Inflammatory macrophage (primary cell): ENCODE measurements at places on chromosomes 11 and 22.

GRCh38 chr11:90288212-90288821 is 65.5 kb upstream of the CHORDC1 start:
- peak; percentile 27 for DNase-seq

GRCh38 chr11:84634309-84634708 is 992.8 kb downstream of the DLG2 start:
- DNase-seq = no peak

- DNase-seq = no peak
These were observed 821.1 kb downstream of the CNTN5 start for GRCh38 chr11:99841885-99842284.

- no peak for DNase-seq
These were observed 179.0 kb downstream of the SNX19 start for GRCh38 chr11:130737041-130737830.

- DNase-seq = no peak
These were observed 47.4 kb downstream of the RPS6KA4 start for GRCh38 chr11:64406221-64406946.

DNA sequence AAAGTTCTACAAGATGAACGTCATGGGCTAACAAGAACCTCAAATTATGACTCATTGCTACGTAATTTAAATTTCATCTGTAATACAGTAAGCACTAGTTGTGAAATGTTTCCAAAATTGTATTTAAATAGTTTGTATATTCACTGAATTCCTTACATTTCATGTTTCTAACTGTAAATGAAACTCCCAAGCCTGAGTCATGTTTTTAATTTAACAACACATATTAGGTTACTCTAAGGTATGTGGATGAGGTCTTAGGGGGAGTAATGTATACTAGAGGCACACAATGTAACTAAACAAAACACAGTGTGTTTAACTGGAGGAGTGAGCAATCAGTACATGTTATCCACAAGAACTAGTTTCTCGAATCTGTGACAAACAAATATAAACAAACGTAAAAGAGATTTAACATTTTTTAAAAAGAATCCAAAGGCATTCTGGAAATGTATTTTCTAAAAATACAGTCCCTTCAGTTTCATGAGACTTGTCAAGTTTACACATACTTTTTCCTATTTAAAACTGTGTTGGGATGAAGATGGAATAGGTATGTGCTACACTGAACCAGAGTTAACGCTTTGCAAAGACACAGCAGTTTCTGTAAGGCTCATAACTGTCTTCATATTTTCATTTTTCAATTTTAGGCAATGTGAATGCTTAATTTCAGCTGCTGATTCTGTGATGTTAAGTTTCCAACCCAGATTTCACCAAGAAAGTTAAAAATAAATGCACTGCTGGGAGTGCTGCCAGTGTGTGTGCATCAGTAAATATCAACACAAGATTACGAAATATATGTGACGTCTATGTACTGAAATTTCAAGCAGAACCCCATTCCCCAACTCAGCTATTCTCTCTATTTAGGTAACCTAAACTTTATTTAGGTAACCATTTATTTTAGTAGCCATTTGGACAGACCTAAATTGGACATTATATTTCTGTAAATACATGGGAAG is 52.6 kb downstream of the PITPNB start:
- DNase-seq = peak; percentile 20

DNA sequence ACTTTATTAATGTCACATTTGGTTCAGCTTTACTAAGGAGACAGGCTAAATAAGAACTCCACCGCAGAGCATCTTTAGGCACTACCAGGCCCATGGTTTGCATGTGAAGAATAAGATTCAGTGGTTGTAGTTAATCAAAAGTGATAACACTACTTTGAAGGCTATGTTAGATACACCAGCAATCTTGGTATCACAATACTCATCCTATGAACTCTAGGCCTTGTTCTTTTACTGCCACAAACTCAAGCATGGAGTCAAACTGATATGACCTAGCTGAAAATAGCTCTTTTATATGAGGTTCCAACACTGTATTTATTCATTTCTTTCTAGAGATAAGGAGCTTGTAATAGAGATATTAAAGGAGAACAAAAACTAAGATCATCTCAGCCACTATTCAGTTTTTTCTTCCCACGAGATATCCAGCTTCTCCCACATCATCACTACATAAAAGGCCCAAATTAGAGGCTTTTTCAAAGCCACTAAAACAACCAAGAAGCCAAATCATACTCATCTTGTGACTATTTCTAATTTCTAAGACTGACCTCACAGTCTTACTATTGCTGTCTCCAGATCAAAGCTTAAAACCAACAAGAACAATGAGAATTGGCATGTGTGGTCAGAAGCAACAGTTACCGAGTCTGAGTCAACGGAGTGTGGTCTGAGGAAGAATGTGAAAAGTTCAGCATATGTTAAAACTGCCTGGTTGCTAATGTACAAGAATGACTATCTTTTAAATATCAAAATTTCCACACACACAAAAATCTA is 25.1 kb upstream of the GUCY1A2 start:
- DNase-seq = peak; percentile 3

DNA sequence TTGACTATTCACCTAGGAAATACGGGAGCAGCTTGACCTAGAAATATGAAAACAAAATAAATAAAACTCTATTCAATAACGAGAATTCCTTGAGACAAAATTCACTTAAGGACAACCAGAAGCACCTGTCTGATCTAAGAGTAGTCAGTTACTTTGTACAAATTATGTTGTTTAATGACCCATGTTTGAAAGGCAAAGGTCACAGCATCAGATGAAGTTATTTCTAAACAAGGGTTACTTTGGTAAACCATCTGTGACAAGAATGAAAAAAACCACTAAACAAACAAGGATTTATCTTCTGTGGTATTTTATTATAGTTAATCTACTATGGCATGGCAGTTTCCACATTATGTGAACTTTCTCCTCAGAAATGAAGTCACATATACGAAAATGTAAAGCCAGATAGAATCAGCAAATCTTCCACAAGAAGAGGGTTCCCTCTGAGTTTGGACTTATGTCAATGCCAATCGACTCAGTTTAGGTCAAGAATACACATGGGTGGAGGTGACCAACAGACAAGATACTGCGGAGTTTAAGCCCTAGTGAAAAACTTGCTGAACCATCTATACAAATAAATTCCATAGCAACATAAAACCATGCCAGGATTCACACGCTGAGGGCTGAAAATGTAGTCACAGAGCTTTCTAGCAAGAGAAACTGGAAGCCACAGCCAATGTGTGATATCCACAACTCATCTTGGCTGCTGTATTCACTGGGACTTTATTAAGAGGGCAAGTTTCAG is 53.4 kb downstream of the NCAPD3 start:
- no peak for DNase-seq

DNA sequence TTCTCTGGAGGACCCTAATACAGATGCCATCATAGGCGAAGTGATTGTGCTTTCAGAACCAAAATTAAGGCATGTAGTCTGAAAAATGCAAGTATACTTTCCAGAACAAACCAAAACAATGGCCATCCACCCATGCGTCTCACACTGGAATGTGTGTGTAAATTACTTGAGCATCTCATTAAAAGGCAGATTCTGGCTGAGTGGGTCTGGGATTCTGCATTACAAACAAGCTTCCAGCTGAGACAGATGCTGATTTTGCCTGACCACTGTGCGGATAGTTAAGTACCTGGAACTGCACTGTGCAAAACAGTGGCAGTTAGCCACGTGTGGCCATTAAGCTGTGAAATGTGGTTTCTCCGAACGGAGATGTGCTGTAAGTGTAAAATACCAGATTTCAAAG is 26.2 kb downstream of the RRP7A start:
- DNase-seq = no peak

DNA sequence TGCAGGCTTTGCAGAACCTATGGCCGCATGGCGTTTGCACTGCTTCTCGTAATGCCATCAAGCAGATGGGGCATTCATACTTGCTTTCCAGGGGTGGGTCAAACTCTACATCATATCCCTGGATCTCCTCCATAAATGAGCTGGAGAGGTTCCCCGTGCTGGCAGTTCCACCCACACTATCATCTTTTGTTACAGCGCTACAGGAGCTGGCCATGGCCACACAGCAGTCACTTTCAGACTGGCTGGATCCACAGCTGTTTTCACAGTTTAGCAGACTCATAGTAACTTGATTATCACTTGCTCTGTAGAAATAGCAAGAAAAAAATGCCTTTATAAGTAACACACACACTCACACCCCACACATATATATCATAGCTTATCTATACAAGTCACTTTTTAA is 8.8 kb downstream of the TRAF6 start:
- peak; percentile 1 for DNase-seq

DNA sequence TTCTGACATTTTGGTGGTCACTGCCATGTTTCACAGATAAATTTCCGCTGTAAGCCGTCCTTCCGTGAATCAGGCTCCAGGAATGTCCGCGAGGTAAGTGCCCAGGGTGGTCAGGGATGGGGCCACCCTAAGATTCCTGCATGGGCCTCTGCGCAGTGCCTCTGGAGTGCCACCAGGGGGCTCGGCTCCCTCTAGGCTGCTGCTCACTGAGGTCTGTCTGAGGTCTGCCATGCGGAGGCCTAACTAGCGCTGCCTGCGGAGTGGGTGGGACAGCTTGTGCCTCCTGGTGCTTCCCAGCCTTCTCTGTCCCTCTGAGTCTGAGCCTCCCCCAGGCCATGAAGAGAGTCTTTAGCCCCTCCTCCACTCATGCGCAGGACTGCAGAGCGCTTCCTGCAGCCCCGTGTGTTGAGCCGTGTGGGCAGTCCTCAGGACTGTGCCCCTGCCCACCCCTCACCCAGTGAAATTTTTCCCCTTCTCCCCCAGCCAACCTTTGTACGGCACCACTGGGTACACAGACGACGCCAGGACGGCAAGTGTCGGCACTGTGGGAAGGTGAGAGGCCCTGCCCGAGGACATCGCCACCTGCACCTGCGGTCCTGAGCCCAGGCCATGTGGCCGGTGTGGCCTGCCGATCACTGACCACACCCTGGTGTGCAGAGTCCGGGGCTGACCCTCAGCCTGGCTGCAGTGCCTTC is 11.9 kb upstream of the MDK start:
- DNase-seq = peak; percentile 64

GRCh38 chr11:35619116-35619854 is 1.0 kb downstream of the FJX1 start:
- no peak for DNase-seq

- DNase-seq = no peak
These were observed 64.3 kb downstream of the BTG4 start for GRCh38 chr11:111447931-111448330.

DNA sequence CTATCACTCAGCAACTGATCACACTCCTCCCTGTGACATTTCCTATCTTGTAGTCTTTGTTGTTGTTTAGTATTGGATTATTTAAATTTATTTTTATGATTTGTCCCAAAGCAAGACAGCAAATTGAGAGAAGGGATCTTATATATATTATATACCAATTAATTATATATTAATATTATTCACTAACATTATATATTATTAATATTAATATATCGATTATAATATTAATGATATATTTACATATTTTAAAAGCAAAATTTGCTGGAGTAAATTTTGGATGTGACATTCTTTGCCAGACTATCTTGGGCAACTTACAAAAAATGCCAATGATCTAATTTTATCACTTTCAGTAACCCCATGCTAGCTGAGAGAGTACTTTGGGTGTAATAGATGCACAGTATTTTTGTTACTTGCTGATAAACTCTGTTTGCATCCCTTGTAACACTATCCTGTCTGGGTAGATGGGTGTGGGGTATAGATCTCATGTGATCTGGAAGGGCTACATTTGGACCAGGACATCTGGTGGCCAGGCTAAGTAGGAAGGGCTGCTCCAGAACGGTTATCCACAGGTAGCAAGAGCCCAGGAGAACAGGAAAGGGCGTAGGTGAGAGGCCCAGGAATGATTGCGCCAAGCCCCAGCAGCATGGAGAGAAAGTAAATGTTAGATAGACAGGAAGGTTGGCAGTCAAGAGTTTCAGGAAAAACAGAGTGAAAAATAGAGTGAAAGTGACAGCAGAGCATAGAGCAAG is 608.6 kb upstream of the KIRREL3 start:
- DNase-seq = no peak

GRCh38 chr11:34619062-34619516 is 1.8 kb upstream of the EHF start:
- peak; percentile 31 for DNase-seq

DNA sequence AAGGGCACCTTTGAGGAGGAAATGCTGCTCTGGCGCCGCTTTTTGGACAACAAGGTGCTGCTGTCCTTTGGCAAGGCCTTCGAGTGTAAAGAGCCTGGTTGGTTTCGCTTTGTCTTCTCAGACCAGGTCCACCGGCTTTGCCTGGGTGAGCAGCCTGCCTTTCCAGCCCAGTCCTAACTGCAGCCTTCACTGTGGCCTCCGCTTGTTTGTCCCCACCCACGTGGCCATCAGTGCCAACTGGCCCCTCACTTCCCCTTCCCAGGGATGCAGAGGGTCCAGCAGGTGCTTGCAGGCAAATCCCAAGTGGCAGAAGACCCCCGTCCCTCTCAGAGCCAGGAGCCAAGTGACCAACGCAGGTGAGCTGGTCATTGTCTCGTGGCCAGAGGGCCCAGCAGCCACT is 12.0 kb upstream of the EXT2 start:
- DNase-seq = no peak

DNA sequence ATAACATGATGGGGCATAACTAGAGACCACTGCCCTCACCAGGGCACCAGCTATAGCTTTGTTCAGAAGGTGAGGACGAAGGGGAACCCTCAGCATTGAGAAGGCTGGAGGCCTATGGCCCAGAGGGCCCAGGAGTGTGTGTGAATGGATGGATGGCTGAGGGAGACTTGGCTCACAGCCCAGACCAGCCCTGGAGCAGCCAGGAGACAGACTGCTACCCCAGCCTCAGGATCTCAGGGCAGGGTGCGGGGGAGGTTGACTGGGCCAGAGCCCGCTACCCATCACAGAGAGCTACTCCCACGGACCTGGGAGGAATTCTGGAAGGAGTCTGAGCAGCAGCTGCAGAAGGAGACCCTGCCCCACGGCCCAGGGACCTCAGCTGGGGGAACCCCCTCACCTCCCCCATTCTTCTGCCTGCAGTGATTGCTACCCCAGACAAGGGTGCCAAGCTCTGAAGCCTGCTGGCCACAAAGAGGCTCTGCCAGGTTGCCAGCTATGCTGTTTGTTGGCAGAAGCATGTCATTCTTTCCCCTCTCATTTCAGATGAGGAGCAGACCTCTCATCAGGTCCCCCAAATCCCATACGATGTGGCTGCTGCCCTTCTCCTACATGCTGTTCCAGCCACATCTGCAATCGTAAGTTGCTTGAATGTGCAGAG is 5.4 kb upstream of the CSDC2 start:
- no peak for DNase-seq

DNA sequence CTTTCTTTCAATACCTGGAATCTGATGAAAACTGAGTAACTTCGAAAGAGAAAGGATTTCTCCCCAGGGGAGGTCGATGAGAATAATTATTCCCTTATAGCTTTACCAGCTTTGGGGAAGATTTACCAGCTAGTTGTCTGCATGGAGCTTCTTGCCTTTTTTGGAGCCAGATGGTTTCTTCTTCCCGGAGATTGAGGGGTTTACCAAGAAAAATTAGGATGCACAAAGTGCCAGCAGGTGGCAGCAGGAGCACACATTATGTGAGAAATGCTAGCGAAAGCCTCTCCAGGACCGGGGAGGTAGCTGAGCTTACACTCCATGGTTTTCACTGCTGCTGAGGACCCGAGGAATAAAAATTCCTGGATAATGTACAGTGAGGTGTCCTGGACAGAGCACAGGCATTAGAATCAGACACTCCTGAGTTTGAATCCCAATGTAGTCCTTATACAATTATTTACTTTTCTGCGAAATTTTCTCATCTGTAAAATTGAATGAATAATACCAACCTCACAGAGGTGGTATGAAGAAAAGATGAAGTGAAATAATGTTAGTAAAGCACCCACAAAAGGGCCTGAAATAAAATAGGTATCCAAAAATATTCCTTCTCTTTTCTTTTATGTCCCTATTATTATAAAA is 46.0 kb upstream of the PARVA start:
- DNase-seq = peak; percentile 75

- peak; percentile 24 for DNase-seq
These were observed 65.1 kb upstream of the RRAS2 start for GRCh38 chr11:14424096-14424495.
